ENCODE measurements at places on chromosomes 16 and 17.

GRCh38 chr17:19387921-19388521 lies 1.0 kb upstream of the MFAP4 start:
- DNase-seq: peak; percentile 86

- DNase-seq: peak; percentile 81
Observed at GRCh38 chr17:78737332-78737731, 44.7 kb downstream of the CYTH1 start.

- no peak for DNase-seq
Observed at GRCh38 chr16:85227084-85227945, 115.0 kb upstream of the CIBAR2 start.

- peak; percentile 65 for DNase-seq
Observed at GRCh38 chr16:27665881-27666280, 115.9 kb downstream of the KATNIP start.

DNA sequence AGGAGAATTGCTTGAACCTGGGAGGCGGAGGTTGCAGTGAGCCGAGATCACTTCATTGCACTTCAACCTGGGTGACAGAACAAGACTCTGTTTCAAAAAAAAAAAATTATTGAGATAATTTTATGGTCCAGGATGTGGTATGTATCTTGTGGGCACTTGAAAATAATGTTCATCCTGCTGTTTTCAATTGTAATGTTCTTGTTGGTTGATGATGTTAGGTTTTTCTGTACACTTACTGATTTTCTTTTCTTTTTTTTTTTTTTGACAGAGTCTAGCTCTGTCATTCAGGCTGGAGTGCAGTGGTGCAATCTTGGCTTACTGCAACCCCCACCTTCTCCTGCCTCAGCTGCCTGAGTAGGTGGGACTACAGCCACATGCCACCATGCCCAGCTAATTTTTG lies 29.7 kb downstream of the TBX21 start:
- DNase-seq: no peak

- DNase-seq: no peak
Observed at GRCh38 chr17:49551221-49552069, 24.2 kb upstream of the NXPH3 start.

DNA sequence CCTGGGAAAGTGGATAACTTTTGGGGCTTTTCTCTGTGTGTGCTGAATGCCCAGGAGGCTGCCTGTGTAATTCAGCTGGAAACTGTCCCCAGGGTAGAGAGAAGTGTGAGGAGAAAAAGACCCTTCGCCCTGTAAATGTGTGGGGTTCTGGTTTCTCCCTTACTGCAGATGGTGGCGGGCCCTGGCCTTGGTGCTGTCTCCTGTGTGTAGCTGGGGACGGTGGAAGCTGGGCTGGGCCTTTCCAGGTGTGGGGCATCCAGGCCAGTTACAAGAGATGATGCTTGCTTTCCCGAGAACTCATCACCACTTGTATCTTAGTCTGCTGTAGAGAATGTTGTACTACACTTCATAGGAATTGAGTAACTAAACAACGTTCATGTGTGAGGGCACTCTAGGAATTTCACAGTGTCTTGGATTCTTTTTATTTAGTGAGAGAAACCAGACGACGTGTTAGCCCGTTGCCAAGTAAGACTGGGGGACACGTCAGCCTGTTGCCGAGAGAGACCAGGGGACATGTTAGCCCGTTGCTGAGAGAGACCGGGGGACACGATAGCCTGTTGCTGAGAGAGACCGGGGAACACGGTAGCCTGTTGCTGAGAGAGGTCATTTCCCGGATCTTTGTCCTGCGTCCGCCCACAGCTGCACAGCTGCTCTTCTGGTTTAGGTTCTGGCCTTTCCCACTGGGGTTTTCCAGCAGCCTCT lies 43.1 kb downstream of the TBCD start:
- no peak for DNase-seq

- DNase-seq: no peak
Observed at GRCh38 chr16:74732707-74733350, 32.2 kb upstream of the MLKL start.

DNA sequence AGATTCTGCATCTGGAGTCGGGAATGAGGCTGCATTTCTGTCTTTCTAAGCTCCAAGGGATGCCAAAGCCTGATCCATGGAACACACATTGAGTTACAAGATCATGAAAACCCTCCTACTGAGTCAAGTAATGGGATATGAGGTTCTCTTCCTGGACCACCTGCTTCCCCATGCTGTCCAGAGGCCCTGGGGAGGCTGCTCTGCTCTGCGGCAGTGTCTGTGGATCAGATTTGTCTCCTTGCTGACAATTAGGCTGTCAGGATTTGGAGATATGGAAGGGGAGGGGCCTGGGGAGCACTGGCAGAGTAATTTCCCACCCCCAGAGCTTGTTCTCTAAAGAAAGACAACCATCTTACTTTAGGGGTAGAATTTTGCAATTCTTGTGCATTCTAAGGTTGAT lies 33.0 kb downstream of the C16orf95 start:
- no peak for DNase-seq

DNA sequence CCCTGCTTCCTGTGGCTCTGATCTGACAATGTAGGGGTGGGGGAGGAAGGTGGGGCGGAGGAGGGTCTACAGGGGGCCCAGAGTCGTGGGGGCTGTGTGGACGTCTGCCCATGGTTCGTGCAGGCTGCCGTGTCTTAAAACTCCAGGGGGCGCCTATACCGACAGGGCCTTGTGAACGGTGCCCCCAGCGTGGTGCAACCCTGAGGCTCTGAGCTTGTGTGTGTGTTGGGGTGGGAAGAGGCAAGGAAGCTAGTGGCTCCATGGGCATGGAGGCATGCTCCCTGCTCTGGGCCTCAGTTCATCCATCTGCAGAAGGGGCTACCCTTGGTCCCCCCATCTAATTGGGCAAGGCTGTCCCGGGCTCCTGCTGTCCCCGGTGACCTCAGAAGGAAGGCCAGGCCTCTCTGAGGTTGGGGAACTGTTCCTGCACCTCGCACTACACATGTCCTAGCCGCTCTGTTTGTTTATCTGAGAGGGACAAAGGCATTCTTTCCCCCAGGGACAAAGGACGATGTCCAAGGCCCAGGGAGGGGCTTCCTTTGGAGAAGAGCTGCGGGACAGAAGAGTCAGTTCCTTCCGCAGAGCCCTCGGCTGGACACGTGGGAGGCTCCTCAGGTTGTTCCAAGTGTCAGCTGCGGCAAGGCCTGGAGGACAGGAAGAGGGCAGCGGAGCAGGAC lies 13.5 kb downstream of the CA4 start:
- DNase-seq: no peak

DNA sequence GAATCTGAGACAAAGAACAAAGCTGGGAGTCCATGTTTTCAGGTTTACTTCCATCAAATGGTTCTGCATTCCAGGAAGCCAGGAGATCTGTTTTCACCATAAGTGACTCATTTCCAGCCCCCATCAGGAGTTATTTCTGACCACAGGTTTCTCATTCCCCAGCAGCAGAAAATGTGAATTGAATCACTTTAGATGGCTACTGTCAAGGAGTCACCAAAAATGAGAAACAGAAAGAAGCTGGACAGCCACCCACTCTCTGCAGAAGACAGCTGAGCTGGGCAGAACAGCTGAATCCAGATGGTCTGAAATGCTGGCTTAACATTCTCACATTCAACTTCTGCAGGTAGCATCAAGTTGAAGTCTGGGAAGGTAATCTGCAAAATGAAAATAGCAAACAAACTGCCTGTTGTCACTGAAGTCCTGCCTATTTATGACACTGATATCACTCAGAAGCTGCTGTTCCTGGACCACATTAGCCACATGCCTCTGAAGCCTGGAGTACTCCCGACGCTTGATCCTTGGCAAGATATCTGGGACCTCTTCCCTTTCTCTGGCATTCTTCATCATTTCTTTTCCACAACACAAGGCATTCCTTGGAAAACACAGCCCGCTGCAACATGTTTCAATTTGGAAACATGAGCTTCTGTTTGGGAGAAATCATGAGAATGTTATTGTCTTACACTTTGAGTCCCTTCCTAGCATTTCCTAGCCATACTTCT lies 15.3 kb downstream of the CCL11 start:
- DNase-seq: peak; percentile 85

DNA sequence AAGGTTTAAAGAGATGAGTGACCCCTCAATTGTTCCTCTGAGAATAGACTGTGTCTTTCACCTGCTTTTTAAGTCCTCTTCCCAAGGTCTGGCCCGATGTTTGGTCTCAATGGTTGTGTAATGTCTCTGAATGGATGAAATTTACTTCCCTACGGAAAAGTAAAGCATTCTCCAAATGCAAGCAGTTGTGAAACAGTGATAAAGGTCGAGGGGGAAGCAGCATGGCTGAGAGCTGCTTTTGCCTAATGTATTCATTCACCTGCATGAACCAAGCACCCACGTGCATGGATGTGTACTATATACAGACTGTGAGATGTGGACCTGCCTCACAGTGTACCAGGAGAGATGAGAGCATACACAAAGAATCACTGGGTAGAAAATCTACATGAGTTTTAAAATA lies 11.4 kb downstream of the MRPS23 start:
- DNase-seq: no peak

- DNase-seq: no peak
Observed at GRCh38 chr16:5541356-5541755, 443.8 kb upstream of the EEF2KMT start.

DNA sequence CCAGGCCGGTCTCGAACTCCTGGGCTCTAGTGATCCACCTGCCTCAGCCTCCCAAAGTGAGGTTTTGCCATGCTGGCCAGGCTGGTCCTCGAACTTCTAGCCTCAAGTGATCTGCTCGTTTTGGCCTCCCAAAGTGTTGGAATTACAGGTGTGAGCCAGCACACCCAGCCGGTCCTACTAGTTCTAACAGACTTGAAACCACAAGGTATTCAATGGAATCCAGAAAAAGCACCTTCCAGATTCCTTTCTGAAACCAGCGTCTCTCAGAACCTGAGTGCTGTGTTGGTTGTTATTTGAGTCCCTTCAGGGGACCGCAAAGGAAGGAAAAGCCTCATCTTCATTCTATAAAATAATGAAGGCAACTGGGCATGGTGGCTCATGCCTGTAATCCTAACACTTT lies 4.1 kb downstream of the KRABD2 start:
- DNase-seq: no peak

DNA sequence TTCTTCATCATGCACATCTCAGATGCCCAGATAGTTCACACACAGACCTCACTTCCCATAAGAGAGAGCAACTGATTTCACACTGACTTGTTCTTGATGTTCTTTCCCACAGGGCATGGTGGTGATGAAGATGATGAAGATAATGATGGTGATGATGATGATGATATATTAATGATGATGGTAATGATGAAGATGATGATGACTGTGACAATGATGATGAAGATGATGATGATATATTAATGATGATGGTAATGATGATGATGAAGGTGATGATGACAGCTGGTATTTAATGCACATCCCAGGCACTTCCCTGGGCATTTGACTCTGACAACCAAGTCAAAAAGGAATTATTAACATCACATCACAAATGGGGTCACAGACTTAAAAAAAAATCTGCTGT lies 225.2 kb downstream of the MAF start:
- no peak for DNase-seq

GRCh38 chr17:69057280-69057679 lies 3.4 kb downstream of the ABCA9 start:
- no peak for DNase-seq

GRCh38 chr16:57799600-57800199 lies 2.6 kb downstream of the KIFC3 start:
- DNase-seq: no peak

DNA sequence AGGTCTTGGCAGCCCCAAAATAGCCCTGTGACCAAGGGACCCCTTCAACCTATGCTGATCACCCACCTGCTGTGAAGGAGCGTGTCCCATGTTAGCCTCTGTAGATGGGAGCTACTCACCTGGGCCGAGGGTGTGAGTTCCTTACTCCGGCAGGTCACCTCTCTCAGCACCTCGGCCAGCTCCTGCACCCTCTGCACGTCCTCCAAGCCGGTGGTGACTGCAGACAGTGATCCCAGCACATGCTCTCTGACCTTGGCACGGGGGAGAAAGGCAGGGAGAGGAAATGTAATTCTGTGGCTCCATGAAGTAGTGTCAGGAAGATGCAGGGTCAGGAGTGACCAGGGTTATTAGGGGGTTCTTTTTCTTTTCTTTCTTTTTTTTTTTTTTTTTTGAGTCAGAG lies 67.7 kb upstream of the BCO1 start:
- no peak for DNase-seq

DNA sequence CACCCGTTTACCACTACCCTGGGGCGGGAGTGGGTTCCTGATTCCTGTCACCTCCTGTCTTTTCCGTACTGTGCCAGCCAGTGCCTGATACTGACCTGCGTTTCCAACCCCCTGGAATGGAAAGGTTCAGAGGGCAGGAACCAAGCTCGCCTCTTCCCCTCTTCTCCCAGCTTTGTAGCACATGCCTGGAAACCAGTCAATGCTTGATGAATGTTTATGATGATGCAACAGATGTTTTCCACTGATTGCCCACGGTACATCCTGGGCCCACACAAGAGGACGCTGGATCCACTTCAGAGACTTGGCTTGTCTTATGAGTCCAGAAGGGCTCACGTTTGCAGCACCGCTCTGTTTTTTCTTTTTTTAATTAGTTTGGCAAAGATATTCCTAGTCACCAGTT lies 262.0 kb downstream of the CPPED1 start:
- DNase-seq: no peak

- DNase-seq: no peak
Observed at GRCh38 chr16:79757968-79758367, 157.4 kb upstream of the MAF start.

DNA sequence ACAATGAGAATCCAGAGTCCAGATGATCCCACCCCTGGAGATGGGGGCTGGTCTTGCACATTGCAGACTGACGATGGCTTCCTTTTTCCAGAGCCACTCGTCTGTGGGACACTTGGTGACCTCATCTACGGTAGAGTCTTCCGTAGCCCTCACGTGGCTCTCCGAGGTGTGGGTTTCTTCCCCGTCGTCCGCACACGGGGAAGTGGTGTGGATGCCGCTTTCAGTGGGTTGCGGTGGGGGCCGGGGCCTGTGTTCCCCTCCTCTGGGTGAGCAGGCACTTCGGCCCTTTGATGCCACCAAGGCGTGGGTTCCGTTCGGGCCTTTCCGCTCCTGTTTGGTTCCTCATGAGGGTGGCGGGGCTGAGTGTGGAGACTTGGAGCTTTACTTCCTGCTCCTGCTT lies 21.4 kb downstream of the BAIAP2 start:
- no peak for DNase-seq

GRCh38 chr17:33012522-33013033 lies 20.9 kb downstream of the SPACA3 start:
- DNase-seq: peak; percentile 96

- DNase-seq: peak; percentile 20
Observed at GRCh38 chr16:88651276-88651988, 579 bp upstream of the CYBA start.

DNA sequence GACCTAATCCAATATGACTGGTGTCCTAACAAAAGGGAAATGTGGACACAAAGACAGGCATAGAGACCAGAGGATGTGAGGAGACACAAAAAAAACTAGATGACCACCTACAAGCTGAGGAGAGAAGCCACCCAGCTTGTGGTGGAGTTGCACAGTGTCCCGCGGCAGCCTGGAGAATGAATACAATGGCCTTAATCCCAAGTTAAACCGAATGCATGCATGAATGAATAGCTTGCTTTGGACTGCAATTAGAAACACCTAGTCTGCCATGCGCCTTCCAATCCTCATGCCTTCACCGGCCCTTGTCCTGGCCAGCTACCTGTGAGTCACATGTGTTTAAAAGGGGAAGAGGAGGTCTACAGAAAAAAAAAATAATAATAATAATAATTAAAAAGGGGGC lies 72.0 kb downstream of the CNGB1 start:
- DNase-seq: no peak
